ENCODE measurements at places on chromosomes 1 and 21.

DNA sequence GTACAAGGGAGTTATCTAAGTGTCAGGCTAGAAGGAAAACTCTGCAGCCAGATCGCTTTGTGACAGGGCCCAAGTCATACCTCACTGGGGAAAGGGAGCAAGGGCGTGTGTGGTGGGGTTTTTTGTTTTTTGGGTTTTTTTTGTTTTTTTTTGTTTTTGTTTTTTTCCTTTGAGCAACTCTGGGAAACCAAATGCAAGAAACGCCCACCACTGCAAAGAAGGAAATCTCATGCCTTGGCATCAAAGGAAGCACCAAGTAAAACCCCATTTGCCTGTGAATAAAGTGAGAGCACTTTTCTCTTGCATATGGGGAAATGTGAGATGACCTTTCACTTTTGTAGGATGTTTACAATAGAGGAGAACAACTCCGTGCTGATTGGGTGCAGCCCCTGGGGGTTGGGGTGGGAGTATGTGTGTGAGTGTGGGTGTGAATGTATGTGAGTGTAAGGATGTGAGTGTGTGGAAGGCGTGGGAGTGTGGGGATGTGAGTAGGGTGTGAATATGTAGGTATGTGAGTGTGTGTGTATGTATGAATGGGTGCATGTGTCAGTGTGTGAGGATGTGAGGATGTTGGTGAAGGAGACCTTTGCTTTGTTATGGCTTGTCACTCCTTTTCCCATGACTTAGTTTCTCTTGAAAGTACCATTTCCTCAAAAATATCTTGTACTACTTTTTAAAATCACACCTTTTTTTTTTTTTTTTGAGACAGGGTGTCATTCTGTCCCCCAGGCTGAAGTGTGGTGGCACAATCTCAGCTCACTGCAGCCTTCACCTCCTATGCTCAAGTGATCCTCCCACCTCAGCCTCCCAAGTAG, 34.6 kb downstream of the IL12RB2 start:
- DNase-seq: no peak

DNA sequence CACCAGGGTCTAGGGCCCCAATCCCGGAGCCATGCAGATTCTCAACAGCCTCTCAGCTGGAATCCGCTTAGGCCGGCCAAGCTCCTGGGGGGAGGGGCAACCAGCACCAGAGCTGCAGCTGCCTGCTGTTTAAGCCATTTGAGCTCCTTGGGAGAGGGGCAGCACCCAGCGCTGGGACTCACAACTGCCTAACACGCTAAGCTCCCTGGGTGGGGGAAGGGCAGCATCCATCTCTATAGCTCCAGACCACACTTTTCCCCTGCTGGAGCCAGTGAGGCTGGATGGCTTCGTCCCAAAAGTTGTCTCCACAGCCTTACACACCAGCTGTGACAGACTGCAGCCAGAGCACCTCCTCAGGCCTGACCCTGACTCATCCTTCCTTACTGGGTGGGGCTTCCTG, 6.9 kb upstream of the PTGFR start:
- no peak for DNase-seq

- no peak for DNase-seq
These were observed 17.6 kb upstream of the PAPPA2 start for GRCh38 chr1:176445402-176445801.

DNA sequence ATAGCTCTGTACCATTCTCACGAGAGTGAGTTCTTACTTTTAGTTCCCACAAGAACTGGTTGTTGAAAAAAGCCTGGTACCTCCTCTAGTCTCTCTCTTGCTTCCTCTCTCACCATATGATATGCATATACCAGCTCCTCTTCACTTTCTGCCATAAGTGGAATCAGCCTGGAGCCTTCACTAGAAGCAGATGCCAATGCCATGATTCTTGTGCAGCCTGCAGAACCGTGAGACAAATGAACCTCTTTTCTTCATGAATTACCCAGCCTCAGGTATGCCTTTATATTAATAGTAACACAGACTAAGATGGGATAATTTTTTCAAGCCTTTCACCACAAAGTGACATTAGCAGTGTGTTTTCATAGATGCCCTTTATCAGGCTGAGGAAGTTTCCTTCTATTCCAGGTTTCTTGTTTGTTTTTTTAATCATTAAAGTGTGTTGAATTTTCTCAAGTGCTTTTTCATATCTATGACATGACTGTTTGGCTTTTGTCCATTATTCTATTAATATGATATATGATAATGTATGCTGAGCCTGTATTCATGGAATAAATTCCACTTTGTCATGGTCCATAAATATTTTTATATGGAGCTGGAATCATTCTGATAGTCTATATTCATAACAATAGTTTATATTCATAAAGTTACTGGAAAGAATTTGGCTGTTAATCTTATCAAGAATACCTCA, 40.7 kb upstream of the C1orf185 start:
- no peak for DNase-seq

DNA sequence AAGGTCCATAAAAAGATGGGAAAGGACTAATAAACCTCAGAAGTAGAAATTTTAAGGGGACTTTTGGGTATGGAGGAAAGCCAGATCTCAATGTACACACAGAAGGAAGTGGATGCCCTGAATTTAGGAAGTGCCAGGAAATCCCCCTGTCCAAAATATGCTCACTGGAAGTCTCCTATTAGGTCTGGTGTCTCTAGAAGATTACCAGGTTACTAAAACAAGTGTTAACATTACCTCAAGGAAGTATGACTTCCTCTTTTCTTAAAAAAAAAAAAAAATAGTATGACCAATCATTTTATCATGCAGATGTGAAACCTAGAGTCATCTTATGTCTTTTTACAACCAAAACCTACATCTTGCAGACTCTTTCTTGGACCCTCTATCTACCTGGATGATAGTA, 30.7 kb downstream of the CD58 start:
- DNase-seq: no peak

GRCh38 chr21:41630249-41630648, 122.3 kb upstream of the TMPRSS2 start:
- DNase-seq: no peak

DNA sequence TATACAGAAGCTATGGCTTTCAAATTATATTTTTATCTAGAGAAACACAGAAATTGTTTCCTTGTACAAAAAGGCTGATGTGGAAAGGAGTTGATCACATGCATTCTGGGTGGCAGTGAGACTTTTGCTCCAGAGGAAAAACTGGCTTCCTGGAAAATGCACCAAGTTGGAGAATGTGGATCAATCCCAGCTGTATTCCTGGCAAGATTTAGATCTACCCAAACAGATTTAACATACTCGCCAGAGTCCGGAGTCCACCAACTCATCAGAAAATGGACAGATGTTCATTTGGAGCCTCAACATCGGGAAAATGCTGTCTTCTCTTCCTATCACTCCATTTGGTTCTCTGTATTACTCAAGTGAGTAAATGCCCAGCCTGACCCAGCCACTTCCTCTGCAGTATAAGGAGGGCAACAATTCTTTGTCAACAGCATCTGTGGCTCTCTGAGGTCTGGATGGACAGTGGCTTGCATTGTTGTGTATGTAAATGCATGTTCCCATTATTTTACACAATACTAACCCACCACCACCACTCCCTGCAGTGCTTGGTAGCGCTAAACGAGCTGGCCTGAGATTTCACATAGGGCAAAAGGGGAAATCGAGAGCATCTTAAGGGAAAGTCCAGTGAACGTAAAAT, 226.2 kb upstream of the IRF2BP2 start:
- DNase-seq: peak; percentile 87

DNA sequence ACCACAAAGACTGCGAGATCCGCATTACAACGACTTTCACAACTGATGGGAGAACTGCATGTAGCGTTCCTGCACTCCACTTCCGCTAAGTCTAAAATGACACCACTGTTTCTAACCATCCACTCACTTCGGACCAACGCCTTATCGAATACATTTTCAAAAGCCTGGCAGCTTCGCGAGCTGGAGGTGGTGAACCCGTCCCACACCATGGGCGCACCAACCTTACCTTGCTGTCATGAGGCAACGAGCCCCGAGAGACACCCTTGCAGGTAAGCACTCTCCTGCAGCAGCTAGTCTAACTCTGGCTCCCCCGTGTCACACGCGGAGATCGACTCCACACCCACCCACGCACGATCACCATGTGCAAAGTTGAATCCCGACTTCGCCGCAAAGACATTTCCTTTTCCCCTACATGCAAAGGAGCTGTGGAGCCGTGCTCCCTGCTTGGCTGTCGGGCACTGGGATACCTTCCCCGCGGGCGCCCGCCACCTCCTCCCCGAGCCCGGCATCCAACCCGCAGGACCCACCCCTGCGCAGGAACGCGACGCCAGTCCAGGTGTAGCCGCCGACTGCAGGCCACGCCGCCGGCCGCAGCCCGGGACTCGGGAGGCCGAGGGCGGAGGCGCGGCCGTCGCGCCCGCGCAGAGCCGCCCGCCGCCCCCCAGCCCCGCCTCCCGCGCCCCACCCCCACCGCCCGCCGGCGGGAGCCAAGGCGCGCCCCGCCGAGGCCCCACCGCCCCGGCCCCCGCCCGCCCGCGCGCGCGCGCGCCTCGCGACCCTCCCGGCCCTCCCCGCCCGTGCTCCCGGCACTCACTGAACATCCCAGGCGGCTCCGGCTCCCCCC, 629 bp downstream of the TAF5L start:
- DNase-seq: no peak

DNA sequence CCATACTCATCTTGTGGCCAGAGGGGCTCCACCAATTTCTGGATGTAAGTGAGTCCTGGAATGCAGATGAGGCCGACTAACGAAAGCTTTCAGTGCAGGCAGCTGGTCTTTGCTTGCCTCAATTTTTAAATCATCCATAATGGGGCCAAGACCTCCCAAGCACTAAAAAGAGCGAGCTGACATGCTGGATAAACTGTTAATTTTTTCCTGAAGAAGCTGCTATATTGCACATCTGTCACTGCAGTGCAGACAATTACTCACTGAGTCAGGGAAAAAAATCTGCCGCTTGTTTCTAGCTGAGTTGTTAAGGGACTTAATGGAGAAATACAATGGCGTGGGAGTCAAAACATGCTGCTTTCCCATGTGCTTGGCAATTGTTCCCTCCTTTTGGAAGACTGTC, 205.5 kb downstream of the GPATCH2 start:
- DNase-seq: no peak

DNA sequence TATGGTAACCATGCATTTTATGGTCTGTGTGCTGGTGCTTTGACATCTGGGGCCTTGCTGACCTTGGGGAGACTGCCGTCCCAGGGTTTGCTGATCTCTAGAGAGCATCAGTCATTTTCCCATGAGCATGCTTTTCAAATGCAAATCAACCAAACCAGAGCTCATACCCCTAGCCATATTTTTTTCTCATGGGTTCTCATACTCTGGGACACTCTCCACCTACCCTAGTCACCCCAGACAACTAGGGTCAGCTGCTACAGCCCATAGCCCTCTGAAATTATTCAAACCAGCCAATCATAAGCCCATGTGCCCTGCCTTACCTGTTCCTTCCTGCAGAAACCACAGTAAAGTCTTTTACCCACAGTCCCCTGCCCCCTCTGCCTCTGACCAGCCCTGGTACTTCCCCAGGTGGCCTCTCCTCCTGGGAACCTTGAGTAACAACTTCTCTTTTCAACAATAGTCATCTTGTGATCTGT, 132.0 kb downstream of the MAP3K21 start:
- no peak for DNase-seq

DNA sequence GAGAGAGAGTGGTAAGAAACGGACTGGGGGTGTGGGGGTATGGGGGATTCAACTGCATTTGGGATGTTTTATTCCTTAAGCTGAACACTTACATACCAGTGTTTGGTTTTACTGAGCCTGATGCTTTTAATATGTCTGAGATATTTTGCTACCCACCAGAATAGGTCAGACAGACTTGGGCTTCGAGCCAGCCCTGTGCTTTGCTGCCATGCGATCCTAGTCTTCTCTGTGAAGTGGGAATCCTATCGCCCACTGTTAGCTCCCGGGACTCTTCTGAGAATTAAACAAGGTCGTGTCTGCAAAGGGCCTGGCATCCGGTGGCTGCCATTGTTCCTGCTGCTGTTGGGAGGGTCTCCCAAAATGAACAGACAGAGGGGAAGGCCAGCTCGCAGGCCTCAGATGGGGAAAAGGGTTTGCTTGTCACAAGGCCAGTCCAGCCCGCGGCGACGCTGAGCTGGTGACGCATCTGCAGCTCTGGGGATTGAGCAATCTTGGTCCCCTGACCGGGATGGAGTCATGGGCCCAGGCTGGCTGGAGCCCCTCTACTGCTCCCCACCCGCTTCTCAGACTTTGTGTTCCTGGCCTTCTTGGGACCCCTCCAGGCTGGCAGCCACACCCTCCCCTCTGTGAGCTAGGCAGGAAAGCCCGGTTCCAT, 26.9 kb upstream of the ECE1 start:
- no peak for DNase-seq

DNA sequence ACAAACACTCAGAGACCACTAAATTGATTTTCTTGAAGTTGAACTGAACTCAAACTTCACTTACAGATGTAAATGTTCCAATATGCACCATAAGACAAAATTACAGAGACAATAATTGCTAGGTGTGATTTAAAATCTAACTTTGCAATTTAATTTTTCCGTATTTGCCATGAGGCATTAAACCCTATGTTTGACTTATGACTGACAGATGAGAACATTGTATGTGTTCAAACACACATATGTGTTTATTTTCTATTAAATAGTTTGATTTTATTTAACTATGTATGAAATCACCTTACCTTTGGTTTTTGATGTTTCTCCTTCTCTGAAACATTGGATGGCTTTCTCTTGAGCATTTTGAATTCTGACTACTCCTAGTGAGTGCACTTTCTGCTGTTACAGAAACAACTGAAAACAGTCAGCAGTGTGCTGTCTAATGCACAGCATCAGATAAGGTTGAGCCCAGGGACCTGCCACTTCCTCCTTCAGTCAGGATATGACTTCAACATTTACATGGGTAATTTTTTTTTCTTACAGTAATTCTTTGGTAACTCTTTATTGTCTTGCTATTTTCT, at the start of gene SAMSN1:
Gene SAMSN1 (minus strand): TSS at position 410 of the 575 bp plus-strand sequence. CDS start 54 bp downstream, at position 356.
- DNase-seq: no peak

- no peak for DNase-seq
These were observed at the start of gene FHL3 for GRCh38 chr1:38005195-38006007. FHL3 (minus strand) TSS chr1:38005514; CDS start chr1:37999412, 6,102 bp downstream.

GRCh38 chr21:34933609-34934335, 115.3 kb downstream of the RUNX1 start:
- no peak for DNase-seq

GRCh38 chr1:21292503-21292983, 2.3 kb upstream of the ECE1 start:
- no peak for DNase-seq

Measured in hippocampal formation (tissue), 2 donors.